ENCODE measurements at places on chromosomes 4 and X.
A peak's percentile ranks its signal among the peaks of the same experiment; 100 is the strongest.

- DNase-seq, result no peak
Observed at GRCh38 chr4:74159143-74159709, 1.3 kb downstream of the MTHFD2L start.

- no peak for DNase-seq
Observed at GRCh38 chrX:55487143-55487542, 2.5 kb downstream of the USP51 start.

DNA sequence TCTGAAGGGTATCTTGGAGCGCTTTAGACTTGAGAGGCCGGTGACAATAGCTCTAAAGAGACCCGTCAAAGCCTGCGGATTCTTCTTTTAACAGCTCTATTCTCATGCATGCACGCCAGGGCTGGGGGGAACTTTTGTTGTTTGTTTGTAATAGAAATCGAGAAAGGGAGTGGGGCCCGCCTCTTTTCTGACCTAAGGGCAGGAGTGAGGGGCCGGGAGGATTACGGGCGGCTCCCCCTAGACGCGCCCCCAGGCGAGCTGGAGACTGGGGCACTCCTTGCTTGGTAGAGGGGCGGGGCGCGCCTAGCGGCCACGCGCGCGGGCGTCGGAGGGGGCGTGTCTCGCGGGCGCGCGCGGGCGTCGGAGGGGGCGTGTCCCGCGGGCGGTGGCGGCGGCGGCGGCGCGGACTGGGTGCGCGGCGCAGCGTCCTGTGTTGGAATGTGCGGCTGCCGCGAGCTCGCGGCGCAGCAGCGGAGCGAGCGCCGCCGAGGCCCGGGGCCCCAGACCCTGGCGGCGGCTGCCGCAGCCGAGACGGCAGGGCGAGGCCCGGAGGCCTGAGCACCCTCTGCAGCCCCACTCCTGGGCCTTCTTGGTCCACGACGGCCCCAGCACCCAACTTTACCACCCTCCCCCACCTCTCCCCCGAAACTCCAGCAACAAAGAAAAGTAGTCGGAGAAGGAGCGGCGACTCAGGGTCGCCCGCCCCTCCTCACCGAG is at the start of gene REST:
TSS of gene REST (plus strand) at position 412 of the 717 bp plus-strand sequence. CDS start 2,739 bp downstream, outside the sequence.
- peak; percentile 75 for DNase-seq

DNA sequence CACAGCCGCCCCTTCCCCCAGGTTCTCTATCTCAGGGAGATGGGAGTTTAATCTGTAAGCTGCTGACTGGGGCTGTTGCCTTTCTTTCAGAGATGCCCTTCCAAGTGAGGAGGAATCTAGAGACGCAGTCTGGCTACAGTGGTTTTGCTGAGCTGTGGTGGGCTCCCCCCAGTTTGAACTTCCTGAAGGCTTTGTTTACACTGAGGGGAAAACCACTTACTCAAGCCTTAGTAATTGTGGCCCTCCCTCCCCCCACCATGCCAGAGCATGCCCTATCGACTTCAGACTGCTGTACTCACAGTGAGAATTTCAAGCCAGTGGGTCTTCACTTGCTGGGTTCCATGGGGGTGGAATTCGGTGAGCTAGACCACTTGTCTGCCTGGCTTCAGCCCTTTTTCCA is 131.3 kb downstream of the FAAH2 start:
- no peak for DNase-seq

- DNase-seq, result no peak
Observed at GRCh38 chr4:158856852-158857251, 88.0 kb downstream of the FNIP2 start.

GRCh38 chr4:48483777-48484493 is 792 bp downstream of the SLC10A4 start:
- no peak for DNase-seq

- no peak for DNase-seq
Observed at GRCh38 chrX:41519468-41519867, 72.3 kb downstream of the NYX start.
